Fibroblast of pulmonary artery (primary cell): ENCODE measurements at places on chromosomes 3 and 15.

GRCh38 chr3:30331519-30331918, 274.9 kb upstream of the TGFBR2 start:
- DNase-seq = no peak

DNA sequence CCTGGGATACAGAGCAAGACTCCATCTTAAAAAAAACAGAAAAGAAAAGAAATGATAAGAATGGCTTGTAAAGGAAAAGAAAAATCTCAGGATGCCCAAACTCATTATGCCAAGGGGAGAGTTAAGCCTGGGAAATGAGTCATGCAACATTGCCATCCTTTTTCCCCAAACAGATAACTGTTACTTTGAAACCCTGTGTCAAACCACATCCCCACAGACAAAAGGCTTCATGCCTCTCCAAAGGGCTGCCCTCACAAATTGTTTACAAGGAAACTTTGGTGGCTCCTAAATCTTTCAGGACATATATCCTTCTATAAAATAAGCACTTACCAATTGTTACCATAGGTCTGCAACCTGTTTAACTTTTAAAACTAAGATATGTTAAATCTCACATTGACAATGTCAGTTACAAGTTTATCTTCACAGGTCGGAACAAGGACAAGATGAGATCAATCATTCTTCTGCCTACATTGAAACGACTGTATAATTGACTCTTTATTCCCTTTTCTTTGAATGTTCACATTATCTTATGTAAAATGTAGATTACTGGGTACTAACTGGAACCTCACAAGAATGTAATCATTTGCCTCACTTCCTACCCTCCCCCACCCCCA, 18.6 kb upstream of the SENP7 start:
- DNase-seq = no peak

DNA sequence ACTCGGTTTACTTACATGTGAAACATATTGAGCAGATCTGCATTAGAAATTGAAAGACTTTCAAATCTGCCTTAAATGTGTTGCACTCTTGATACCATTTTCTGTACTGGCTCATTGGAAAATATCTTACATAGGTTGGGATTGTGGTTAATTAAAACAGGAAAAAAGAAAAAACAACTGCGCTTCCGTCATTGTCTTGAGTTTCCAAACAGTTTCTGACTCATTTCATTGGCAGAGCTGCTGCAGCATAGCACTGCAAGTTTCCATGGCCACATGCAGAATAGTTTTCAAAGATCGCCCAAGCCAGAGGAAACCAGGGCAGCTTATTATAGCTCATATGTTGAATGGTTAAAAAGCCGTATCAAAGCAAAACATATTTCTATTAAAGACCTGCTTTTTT, 446.6 kb upstream of the BCHE start:
- DNase-seq = peak; percentile 87

DNA sequence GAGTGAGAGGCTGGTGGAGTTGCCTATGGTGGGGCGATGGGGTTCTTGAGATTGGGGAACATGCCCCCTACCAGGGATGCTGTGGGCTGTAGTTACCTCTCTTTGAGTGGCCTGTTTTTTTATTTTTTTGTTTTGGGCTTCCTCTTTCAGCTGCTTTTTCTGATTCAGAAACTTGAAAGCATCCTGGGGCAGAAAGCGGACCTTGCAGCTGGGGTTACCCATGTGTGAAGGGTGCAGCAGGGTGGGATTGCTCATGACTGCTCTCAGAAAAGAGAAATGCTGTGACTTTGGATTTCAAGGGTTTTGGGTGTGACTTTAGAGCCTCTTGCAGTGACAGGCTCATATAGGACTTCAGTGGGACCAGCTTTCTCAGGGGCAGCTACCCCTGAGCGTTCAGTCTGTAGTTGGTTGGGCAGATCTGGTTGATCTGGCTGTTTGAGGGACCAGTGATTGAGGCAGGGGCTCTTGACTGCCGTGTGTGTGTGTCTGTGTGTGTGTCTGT, 1.8 kb downstream of the LIMD1 start:
- DNase-seq = no peak

DNA sequence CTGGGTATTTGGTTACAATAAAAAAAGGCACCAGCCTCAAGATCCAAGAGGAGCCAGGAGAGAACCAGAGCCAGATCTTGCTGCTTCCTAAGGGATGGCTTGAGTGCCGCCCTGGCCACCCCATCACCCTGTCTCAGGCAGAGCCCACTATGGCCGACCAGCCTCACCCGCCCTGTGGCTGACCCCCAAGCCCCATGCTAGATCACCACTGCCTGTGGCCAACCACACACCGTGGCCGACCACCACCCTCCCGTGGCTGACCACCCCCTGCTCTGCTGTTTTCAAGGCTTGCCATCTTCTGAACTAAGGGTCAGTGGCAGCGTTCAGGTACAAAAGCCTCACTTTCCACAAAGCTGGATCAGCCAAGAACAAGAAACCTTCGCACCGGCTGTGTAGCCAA, 12.0 kb downstream of the CSPG5 start:
- DNase-seq = no peak

DNA sequence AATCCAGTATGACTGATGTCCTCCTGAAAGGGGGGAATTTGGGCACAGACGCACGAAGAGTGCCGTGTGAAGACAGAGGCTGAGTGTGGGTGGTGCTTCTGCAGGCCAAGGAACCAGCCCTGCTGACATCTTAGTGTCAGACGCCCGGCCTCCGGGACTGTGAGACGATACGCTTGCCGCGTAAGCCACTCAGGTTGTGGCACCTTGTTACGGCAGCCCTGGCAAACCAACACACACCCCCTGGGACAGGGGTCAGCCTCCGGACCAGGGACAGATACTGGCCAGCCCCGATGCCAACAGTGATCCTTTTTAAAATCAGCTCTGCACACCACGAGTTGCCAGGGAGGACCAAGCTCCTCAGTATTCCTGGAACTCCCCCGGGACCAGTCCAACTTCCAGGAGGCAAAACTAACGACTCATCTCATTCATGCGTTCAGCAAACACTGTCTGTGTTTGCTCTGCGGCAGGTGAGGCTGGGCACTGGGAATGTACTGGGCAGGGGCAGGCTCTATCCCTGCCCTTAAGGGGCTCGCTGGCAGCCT, 21.2 kb upstream of the PIGZ start:
- no peak for DNase-seq

- no peak for DNase-seq
Measured at GRCh38 chr3:140219291-140219690, 284.3 kb downstream of the CLSTN2 start.

DNA sequence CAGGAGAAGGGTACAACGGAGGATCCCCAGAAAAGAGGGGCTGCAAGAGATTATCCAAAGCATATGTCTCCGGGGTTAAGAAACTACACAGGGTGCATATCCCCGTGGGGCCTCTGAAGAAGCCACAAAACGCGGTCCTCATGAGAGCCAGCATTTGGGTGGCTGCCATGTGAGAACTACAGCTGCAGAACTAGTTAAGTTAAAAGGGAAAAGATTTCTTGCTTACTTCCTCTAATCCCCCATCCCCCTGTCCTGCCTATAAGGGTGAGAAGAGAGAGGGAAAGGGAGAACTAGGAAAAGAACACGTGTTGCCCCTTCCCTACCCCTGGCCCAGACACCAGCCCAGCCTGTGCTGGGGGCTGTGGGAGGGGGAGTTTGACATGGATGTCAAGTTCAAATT, 70.4 kb upstream of the PCSK6 start:
- no peak for DNase-seq

- no peak for DNase-seq
Measured at GRCh38 chr3:109224333-109224732, 87.8 kb downstream of the C3orf85 start.

GRCh38 chr3:193641440-193641775, 48.4 kb downstream of the OPA1 start:
- no peak for DNase-seq

- DNase-seq = peak; percentile 55
Measured at GRCh38 chr3:70824078-70824477, 511.6 kb upstream of the MDFIC2 start.

DNA sequence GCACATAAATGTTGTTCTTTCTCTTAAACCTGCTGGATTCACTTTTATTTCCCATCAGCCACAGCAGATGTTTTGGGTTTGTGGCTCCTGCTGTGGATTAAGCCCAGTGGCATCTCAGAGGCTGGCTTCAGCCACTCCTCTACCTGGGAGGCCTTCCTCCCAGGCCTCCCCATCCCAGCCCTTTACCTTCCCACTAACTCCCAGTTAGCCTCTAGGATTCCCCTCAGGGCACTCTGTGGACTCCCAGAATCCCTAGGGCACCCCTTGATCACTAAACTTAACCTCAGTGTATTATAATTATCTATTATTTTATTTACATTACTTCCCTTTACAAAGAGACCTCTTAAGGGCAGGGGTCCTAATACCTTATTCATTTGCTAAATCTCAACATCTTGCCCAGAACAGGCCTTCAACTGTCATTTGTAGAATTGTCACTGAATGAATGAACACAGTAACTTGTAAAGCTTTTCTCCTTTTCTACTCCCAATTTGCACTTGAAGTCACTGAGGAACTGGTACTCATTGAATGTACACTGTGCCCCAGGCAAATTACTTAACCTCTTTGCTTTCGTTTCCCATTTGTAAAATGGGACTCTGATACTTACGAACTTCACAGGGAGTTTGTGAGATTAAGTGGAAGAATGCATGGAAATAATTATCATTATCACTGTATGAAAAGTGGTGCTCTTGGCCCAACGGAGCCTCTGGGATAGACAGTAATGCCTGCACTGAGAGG, 8.3 kb downstream of the CCDC13 start:
- no peak for DNase-seq

- peak; percentile 5 for DNase-seq
Measured at GRCh38 chr3:56347219-56347871, 120.9 kb downstream of the ERC2 start.
